ENCODE measurements at places on chromosomes 2 and 18. TPM values are rescaled to one million over a fixed set of nuclear protein-coding genes. Genes with fewer than 3 reads are reported as not detected.

The TOGARAM2 gene
- total RNA-seq: not detected

The NEU2 gene
- total RNA-seq: not detected

The POU3F3 gene
- total RNA-seq: 0.18 TPM

The CWC22 gene
- total RNA-seq: 25.3 TPM

The MTCL1 gene
- total RNA-seq: 8.8 TPM

The LRRC30 gene
- total RNA-seq: not detected

The TWIST2 gene
- total RNA-seq: 97.6 TPM

The KCNJ3 gene
- total RNA-seq: not detected

The RTP5 gene
- not detected for total RNA-seq

The TCF7L1 gene
- total RNA-seq: 10.2 TPM

The SLC35F5 gene
- total RNA-seq: 191 TPM

The IGFBP5 gene
- total RNA-seq: 480 TPM

The ALLC gene
- total RNA-seq: not detected

The ANKRD12 gene
- 122 TPM for total RNA-seq

The ATP6V1B1 gene
- total RNA-seq: not detected

The GPBAR1 gene
- total RNA-seq: 1.0 TPM

The TNS1 gene
- total RNA-seq: 439 TPM

The RGPD3 gene
- total RNA-seq: not detected

The RAB17 gene
- total RNA-seq: 0.26 TPM

The CEP68 gene
- total RNA-seq: 14.7 TPM

The TUBA3E gene
- not detected for total RNA-seq

The DAPL1 gene
- total RNA-seq: not detected

The HOXD12 gene
- not detected for total RNA-seq

The COL4A3 gene
- total RNA-seq: 0.76 TPM
